Activated CD4-positive, CD25-positive, alpha-beta regulatory T cell (primary cell): ENCODE measurements at places on chromosomes 7 and 10.

DNA sequence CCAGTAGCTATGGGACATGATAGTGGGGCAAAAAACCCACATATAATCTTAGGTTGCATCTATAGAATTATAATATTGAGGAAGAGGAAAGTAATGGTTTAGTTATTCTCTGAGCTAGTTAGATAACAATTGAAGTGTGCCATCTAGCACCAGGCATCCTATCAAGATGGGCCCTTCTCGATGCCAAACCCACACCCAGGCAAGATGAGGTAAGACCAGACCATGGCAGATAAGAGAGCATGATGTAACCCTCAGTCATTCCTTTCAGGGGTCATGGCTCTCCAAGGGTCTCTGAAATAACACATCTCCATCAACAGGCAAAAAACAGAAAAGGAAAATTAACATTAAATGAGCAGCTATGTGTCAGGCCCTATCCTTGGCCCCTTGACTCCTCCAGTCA lies 128.7 kb downstream of the SH3PXD2A start:
- DNase-seq: no peak

DNA sequence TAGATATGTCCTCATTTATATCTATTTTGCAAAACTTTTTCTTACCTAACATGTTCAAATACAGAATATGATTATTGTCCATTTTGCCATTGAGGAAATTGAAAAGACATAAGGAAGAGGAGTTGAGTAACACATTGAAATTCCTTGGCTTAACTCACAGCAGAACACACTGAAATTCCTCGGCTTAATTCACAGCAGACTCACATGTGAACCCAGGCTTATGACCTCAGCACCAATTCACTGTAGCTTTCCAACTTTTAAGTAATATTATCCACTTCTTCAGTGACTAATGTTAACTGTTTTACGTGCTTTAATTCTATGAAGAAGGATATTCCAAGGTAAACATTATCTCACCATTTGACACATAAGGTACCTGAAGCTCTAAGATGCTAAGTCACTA lies 597.5 kb upstream of the PFKP start:
- no peak for DNase-seq

DNA sequence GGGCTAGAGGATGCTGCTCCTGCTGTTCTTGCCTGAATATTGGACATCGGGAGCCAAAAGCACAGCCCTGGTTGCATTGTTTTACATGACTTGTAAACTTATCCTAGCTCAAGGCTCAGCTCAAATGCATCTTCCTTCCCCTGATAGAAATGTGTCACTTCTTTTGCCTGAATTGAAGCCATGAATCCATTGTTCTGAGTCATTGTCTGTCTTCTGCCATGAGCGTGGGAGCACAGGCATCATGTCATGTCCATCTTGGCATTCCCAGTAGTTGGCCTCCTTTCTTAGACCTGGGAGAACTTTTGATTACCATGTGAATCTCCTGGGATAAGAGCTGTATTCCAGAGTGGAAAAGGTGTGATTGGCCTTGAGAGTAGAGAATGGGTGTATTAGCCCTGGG lies 54.1 kb upstream of the OPN4 start:
- no peak for DNase-seq

DNA sequence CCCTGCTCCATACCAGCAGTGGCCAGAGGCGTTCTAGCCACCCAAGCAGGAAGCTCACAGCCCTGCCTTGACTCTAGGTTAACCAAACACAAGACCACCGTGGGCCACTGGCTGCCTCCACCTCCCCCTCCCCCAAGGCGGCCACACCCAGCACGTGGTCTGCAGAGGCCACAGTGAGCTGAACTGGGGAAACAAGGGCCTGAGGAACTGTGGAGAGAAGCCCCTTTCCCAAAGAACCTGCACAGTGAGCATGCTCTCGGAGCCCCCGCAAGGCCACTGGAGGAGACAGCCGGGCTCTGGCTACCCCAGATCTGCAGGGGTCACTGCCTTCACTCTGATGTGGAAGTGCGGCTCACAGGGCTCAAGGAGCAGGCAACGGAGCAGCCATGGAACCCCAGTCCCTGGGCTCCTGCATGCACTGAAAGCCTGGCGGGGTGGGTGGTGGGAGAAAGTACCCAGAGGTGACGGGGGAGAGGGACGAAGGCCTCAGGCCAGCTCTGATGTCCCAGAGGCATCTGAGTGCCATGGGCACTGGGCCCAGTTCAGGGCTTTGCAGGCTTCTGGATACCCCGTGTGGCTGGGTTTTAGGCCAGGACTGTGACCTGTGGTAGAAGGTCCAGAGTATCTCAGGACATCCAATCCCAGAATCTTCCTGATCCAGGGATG lies 189.2 kb downstream of the EBF3 start:
- no peak for DNase-seq

GRCh38 chr7:110170841-110171240 lies 920.1 kb upstream of the LRRN3 start:
- DNase-seq: no peak

DNA sequence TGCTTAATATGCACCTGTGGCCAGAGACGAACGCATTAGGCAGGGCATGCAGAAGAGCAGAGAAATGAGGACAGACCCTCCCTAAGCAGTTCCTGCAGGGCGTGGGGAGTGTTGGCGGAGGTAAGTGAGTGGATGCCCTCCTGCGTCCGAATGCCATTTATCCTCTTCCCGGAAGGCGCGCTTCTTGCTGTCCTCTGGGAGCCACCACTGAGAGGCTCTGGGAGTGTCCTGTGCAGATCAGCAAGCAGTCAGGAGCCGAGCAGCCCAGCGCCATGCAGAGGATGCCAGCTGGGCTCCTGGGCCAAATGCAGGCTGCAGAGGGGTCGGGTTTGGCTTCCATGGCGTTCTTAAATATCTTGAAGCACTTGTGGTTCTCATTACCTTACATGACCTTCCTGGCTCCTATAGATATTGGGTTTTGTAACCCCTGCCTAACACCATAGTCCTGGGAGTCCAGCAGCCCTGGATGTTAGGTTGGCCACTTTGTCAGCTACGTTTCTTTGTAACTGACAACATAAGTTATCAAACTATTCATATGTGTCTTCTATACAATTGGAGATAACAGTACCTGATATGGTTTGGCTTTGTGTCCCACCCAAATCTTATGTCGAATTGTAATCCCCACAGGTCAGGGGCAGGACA lies 30.0 kb upstream of the SLIT1 start:
- no peak for DNase-seq

- no peak for DNase-seq
Measured at GRCh38 chr7:121872831-121873288, at the start of gene PTPRZ1. Gene PTPRZ1 (plus strand): TSS chr7:121873161. CDS start chr7:121873500, 339 bp downstream.

DNA sequence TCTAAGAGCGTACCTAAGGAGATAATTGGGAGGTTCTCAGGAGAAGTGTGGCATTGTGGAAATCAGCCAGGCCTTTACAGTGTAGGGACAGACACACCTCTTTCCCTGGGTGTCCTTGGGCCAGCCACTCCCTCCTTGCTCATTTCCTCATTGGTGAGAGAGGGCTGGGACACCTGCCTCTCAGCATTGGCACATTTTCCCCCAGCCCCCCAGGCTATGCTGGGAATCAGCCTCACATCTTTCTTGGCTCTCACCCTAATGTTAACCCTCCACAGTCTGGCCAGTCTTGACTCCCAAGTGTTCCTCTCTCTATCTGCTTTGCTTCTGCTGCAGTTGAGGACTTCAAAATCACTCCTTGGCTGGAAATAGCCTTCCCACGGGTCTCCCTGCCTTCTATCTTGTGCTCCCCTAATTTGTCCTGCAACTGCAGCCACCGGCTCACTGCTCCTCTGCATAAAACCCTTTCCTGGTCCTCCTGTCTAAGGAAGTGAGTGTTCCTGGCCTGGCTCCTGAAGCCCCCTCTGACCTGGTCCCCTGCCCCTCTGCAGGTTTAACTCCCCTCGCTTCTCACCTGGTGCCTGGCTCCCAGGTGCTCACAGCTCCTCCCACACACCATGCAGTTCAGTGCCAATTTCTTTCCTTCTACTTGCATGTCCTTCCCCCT lies 15.8 kb downstream of the TBXAS1 start:
- DNase-seq: no peak

- DNase-seq: no peak
Measured at GRCh38 chr7:81641873-81642272, 128.0 kb downstream of the HGF start.

- peak; percentile 21 for DNase-seq
Measured at GRCh38 chr7:151276666-151277590, 28.4 kb upstream of the SMARCD3 start.

DNA sequence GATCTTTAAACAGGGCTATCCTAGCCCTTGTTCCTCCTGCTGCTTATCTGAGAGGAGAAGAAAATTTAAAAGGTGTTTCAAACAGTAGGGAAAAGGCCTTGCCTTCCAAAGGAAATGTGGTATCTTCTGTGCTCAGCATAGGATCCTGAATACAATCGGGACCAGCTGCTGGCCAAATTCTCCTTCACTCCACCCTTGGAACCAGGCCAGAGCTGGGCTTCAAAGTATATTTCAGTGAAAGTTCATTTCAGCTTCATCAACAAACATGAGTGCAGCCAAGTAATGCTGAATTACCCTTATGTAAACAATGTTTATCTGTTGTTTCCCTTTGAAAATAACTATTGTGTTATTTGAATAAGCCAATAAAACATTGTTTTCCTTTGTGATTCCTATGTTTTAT lies 146.5 kb upstream of the MEOX2 start:
- DNase-seq: no peak

GRCh38 chr10:132500781-132501415 lies 36.7 kb upstream of the INPP5A start:
- no peak for DNase-seq

DNA sequence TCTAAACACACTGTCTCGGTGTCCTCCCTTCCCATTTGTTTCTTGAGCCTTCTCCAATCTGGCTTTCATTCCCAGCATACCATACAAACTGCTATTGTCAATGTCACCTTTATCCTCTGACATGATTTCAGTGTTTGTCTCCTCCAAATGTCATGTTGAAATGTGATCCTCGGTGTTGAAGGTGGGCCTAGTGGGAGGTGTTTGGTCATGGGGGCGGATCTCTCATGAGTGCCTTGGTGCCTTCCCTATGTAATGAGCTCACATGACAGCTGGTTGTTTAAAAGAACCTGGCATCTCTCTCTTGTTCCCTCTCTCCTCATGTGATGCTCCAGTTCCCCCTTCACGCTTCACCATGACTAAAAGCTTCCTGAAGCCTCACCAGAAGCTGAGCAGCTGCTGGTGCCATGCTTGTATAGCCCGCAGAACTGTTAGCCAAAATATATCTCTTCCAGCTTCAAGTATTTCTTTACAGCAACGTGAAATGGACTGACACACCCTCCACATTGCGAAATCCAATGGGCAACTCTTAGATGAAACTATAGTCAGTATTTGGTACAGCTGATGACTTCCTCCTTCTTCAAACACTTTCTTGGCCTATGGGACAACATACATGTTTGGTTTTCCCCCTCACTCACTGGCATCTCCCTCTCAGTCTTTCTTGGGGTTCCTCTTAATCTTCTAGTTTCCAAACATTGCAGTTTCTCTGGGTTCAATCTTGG lies 27.8 kb downstream of the RNLS start:
- no peak for DNase-seq

DNA sequence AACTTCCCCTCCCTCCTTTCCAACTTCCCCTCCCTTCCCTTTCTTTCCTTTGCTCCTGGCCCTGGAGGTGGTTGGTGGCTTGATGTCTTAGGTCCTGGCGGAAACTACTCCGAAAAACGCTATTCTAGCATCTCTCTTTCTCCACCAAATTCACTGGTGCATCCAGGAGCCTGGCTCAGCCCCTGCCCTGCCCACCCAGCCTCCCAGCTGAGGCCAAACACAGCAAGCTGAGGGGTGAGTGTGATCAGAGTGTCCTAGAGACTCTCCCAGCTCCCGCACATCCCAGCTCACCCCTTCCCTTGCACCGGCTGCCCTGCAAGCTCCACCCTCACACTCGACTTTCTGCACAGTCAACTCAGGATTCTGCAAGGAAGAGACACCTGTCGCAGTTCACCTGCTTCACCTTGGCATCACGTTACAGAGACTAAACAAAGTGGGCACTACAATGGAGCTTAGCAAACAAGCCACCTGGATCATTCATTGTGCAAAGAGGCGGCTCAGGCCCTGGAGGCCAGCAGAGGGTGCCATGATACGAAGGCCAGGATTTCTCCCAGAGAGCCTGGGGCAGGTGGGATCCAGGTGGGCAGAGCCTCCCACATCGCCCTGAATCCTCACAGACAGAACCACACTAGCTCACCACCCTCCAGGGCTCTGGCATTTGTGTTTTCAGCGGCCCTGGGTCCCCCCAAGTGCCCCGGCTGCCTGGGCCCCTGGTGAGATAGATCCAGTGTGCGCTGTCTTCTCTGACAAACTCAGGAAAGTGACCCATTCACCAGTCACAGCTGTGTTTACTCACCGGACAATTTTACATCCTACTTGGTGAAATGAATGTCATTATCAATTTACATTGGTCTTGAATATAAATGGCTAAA lies 169.6 kb downstream of the TCERG1L start:
- no peak for DNase-seq

DNA sequence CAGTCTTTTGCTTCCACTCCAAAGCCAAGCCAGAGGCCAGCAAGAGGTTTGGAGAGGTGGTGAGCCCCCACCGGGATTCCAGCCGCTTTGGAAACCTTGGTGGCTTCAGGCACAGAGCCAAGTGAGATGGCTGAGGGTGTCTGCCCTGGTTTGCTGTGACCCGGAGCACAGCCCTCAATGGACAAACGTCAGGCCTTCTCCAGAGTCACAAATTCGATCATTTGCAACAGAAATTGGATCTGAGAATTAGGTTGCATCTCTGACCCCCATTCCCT lies 885 bp upstream of the NKX1-2 start:
- no peak for DNase-seq

- DNase-seq: no peak
Measured at GRCh38 chr7:80637911-80638765, at the start of gene CD36. Gene CD36 (plus strand): TSS chr7:80638642. CDS start chr7:80646741, 8,099 bp downstream.
